Hematopoietic multipotent progenitor cell treated with erythropoietin and hydrocortisone succinate and interleukin-3 and kit ligand, for 4 days (in vitro differentiated cells): ENCODE measurements at places on chromosomes 1 and 21.
A peak's percentile ranks its signal among the peaks of the same experiment; 100 is the strongest.

GRCh38 chr1:93979040-93979717 lies 69.9 kb upstream of the GCLM start:
- DNase-seq, result no peak

GRCh38 chr1:232905331-232906034 lies 44.9 kb upstream of the NTPCR start:
- DNase-seq, result peak; percentile 51

DNA sequence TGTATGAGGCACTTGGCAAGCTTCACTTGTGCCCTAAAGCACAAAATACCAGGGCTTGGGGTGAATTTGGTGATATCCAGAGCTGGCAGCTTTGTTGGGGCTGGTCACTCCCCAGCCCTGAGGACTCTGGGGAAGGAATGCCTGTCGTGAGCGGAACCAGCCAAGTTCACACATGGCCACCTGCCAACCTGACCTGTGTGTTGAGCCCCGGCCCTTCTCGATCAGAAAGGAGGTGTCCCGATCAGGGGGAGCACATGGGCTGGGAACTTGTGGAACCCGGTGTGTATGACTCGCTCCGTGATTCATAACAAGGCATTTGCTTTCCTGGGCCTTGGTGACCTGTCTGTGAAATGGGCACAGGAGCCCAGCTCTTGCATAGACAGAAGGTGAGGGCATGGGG lies 43.1 kb downstream of the AGPAT3 start:
- no peak for DNase-seq

GRCh38 chr1:47656719-47657685 lies 219.2 kb downstream of the FOXD2 start:
- no peak for DNase-seq

DNA sequence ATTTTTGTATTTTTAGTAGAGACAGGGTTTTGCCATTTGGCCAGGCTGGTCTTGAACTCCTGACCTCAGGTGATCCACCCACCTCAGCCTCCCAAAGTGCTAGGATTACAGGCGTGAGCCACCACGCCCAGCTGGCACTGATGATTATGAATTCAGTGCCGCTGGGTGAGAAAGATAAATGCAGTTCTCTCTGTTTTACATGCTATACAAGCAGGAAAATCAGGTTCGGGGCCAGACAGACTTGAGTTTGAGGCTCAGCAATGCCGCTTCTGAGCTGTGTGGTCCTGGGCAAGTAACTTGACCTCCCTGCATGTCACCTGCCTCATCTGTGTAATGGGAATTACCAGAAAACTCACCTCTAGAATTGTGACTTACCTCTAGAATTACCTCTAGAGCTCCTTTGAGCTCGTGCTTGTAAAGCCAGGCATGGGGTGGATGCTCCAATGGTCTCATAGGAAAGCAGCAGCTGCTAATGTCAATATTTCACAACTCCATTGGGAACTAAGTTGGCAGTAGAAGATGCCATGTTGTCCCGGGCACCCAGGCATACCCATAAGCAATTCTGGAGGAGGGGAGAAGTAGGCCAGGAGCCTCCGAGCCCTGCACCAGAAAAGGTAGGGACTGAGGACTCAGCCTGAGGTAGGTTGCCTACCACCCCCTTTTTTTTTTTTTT lies 119.8 kb upstream of the SLC25A33 start:
- peak; percentile 27 for DNase-seq

DNA sequence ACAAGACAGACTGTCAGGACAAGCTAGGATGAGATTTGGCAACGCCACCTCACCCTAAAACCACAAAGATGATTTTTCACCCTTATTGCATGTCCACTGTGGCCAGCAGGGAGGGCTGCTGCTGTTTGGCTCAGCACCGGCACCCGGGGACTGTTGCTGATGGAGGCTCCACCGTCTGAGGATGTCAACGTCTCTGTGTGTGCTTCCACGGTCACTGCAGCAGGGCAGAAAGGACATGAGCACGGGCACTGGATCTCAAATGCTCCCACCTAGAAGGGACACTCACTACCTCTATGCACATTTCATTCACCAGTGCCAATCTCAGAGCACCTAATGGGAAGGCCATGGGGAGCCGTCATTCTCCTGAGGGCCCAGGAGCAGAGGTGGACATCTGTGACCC lies 599.6 kb downstream of the PTPRU start:
- DNase-seq, result peak; percentile 5

DNA sequence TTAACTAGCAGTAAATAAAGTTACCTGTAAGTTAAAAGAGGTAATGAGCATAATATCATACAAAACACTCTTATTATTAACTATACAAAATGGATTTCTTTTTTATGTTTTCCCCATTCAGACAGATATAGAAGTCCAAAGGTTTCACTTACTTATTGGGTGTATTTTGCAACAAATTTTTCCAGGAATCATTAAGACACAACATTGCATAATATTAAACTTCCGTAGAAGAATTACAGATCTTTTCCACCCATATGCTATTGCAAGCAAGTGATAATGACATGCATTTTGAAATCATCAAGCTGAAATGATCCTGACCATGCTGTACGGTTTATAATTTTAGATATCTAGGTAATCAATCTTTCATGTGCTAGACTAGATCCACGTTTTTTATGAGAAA lies 957.0 kb downstream of the NCAM2 start:
- peak; percentile 0 for DNase-seq

DNA sequence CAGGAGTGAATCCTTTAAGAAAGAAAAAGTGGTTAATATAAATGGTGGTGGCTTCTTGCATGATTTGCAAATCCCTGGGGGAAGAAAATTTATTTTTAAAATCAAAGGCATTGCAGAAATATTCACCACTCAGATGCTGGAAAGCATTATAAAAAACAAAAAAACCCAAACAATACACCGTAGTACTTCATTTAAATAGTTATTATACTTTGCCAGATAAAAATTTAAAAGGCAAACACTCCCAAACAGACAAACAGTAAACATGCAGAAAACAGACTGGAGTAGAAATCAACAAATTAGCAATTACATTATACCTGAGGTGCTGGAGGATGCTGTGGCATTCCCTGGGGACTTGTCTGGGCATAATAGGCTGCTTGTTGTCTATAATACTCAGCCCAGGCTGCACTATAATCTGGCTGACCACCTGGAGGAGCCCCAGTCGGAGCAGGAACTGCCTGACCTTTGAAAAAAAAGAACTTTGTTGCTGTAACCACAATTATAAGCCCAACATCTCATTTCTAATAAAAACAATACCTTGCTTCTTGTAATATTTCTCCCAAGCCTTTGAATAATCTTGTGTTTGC lies 29.9 kb downstream of the FUBP1 start:
- DNase-seq, result peak; percentile 58
